Stimulated activated CD8-positive, alpha-beta memory T cell treated with anti-CD3 and anti-CD28 coated beads, Interleukin-7, amount 100 ng/mL, for 1 hour (primary cell): ENCODE measurements at places on chromosomes 2 and 18.

DNA sequence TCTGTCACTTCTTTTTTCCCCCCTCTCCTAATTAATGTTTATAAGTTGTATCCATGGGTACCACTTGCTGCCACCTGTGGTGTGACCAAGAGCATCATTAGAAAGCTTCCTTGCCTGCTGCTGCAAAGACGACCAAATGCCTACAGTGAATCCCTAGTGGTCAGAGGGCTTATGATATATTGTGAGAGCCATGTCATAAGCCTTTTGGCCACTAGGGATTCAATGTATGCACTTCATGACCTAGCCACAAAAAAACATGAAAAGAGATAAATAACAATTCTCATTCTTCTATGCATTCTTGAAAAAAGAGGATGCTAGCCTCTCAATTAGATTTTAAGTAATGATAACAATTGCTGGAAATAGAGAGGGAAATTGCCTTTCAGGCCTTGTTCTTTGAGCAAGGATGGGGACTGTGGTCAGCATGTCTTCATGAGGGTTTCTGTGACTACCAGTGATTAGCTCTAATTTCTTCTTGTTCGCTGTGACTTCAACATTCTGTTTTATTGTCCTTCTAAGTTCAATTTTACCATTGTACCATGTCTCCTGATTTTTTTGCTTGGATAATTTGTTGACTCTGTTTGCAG is 435.3 kb downstream of the TGIF1 start:
- DNase-seq = no peak

DNA sequence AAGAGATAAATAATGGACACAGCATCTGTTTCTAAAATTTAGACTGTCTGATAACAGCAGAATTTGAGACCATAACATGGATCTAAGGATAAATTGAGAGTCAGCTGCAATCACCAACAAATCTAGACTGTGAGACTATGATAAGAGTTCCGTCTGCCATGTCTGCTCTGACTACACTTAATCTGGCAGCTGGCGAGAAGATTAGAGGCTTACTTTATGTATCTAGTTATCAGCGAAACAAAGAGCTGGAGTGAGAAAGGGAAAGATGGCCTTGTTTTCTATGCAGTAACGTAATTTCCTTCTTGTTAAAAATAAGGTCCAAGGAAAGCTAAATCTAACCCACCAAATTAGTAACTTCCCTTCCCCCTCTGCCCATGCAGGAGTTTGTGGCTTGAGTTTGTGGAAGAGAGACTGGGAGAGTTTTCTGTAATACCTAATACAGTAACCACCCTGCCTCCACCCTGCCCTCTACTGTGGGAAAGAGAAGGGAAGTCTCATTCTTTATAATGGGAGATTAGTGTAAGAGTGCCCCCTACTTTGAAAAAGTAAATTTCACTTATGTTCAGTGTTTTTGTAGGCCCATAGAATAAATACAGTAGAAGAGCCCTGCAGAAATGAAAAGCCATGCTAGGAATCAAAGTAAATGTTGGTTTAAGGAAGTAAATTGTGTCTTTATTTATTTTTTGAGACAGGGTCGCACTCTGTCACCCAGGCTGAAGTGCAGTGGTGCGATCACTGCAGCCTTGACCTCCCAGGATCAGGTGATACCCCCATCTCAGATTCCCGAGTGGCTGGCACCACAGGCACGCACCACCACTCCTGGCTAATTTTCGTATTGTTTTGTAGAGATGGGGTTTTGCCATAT is 27.5 kb downstream of the EML4 start:
- DNase-seq = no peak

DNA sequence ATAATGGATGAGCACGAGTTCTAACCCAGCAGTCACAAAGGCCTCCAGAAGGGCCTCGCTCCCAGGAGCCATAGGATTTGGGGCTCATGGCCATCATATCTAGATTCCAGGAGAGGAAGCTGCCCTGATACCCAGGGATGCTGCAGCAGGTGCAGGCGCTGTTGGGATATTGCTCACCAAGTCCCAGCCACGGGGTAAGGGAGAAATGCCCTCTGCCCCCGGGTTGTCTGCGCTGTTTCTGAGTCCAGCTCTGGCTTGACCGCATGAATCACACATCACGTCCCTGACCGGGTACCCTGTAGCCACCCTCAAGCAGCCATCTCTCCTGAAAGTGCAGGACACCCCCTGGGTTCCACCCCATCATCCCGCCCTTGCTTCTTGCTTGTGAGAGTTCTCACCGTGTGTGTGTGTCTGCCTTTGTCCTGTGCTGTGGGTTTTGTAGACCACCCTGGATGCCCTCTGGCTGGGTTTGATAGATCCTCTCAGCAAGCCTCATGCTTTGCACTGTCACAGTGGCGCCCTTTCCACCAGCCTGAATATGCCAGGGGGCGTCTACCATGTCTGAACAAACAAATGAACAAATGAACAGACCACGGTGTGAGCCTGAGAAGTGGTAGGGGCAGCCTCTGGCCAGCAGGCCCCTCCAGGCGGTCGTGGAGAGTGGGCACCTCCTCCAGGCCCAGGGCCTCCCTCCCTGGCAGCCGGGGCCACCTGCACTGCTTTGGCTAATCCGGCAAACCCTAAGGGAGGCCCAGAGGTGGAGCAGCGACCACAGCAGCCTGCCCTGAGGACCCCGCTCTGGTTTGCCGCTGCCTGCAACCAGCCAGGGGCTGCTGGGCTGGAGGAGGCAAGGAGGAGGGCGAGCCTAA is 32.1 kb downstream of the ADRA2B start:
- DNase-seq = no peak

DNA sequence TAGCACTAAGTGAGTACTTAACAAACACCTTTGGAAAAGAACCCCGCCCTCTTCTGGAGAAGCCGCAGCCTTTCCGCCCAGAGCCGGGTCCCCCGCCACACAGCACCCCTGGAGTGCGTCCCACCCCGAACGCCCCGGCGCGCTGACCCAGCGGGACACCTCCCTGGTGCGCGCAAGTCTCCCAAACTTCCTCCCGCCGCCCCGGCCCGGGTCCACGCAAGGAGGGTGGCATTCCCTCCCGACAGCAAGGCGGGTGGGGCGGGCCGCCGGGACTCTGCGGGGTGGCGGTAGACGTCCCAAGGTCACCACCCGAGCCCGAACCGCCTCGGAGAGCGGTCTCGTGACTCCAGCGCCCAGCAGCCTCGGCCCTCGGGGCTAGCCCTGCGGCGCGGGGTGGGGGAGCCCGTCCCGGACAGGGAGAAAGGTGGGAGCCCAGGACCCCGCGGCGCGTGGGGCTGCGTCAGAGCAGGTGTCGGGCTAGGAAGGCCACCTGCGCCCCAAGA is 598 bp downstream of the CCDC93 start:
- no peak for DNase-seq

DNA sequence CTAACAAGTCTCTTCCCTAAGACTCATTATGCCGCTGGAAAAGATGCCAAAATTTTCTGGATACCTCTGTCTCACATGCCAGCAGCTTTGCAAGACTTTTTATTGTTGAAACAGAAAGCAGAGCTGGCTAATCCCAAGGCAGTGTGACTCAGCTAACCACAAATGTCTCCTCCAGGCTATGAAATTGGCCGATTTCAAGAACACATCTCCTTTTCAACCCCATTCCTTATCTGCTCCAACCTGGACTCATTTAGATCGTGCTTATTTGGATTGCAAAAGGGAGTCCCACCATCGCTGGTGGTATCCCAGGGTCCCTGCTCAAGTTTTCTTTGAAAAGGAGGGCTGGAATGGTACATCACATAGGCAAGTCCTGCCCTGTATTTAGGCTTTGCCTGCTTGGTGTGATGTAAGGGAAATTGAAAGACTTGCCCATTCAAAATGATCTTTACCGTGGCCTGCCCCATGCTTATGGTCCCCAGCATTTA is 26.3 kb downstream of the DHRS9 start:
- no peak for DNase-seq

DNA sequence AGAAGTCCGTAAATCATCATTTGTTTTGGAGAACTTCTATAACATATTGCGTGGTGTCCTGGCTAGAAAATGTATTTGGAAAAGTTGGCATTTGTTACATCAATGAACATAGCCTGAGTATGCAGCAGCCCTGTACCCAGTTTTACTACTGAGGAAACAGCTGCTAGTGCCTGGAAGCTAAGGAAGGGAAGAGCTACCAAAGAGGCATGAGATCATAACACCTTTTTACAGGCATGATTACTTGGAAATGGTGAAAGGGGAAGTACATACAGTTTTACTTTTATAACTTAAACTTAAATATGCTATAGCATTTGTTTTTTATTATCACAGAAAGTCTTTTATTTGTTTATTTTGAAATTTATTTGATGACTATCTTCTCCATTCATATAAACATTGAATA is 128.4 kb upstream of the MC4R start:
- DNase-seq = no peak

- no peak for DNase-seq
These were observed 136.4 kb upstream of the SLC1A4 start for GRCh38 chr2:64852771-64853241.

DNA sequence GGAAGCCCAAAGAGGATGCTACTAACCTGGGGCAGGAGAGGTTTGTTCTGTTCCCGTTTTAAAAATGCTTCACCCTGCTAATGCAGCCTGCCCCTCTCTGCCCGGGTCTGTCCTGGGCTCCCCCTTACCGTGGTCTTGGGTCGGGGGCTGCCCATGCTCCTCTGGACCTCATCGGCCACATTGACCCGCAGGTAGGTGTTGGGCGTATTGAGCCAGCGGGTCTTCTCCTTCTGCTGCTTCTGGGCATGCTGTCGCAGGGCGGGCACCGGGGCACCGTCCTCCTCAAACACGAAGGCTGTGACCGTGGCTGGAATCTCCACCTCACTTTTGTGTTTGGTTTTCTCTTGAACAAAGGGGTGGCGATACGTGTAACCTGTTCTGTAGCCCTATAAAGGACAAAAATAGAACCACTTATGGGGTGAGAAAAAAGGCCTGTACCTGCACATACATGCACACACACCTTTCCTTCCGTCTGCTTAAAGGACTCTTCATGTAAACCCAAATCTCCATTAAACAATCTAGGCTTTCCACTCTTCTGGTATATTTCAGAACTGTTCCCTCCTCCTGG is 89.3 kb downstream of the ADD2 start:
- DNase-seq = no peak

DNA sequence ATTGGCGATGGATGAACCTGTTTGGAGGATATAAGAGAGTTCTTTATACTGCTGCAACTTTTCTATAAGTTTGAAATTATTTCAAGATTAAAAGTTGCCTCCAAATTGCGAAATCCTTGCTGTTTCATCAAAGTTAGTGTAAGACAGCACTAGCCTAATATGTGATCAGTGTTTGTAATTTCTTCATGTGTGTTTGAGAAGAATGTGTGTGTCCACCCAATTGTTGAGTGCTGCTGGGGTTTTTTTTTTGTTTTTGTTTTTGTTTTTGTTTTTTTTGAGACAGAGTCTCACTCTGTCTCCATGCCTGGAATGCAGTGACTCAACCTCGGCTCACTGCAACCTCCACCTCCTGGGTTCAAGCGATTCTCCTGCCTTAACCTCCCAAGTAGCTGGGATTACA is 33.4 kb downstream of the CDK15 start:
- DNase-seq = no peak

- no peak for DNase-seq
These were observed 257.2 kb upstream of the THUMPD2 start for GRCh38 chr2:40036241-40036640.

- DNase-seq = no peak
These were observed 35.7 kb downstream of the ODC1 start for GRCh38 chr2:10412380-10412779.

GRCh38 chr2:68436270-68436669 is 30.8 kb downstream of the FBXO48 start:
- no peak for DNase-seq

DNA sequence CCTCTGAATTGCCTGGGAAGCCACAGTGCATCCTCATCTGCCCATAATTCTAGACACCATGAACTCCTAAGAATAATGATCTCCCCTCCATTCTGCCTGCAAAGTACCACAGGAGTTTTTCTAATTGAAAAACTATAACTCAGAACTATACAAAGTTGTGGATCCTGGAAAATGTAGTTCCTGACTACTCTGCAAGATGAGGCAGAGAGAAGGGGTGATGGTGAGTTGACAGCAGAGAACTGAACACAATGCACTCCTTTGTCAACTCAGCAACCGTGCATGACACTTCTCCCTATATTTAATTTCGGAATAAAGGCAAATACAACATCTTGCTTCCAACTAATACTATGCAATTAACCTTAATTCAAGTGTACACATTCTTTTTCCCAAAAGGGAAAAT is 471.1 kb upstream of the FAM98A start:
- DNase-seq = no peak

- DNase-seq = no peak
These were observed 79.1 kb upstream of the MYCN start for GRCh38 chr2:15861172-15861822.

- no peak for DNase-seq
These were observed 56.5 kb downstream of the TCF7L1 start for GRCh38 chr2:85189606-85190270.

GRCh38 chr2:221494556-221494955 is 77.5 kb downstream of the EPHA4 start:
- no peak for DNase-seq

DNA sequence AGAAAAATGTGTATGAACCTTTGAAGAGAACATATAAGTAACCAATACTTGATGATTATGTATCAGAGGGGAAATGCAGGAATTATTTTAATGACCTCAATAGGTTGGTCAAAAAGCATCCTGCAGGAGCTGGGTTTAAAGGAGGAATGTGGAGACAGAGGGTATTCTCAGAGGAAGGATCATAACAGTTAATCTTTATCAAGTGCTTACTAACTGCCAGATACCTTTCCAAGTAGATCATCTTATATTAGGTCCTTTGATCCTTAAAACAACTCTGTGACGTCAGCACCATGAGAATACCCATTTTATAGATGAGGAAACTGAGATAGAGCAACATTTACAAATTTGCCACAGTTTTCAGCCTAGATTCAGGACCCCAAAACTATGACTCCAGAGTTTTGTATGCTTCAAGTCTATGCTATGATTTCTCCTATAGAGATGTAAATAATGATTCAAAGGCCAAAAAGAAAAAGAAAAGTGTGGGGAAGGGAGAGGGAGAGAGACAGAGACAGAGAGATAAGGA is 3.0 kb downstream of the RFTN2 start:
- DNase-seq = no peak

GRCh38 chr2:176484838-176485237 is 215.6 kb downstream of the MTX2 start:
- no peak for DNase-seq

GRCh38 chr18:410047-410455 is 90.5 kb downstream of the COLEC12 start:
- DNase-seq = no peak
